ENCODE measurements at places on chromosomes 11 and 22. TPM values are rescaled to one million over a fixed set of nuclear protein-coding genes. Genes with fewer than 3 reads are reported as not detected.

DNA sequence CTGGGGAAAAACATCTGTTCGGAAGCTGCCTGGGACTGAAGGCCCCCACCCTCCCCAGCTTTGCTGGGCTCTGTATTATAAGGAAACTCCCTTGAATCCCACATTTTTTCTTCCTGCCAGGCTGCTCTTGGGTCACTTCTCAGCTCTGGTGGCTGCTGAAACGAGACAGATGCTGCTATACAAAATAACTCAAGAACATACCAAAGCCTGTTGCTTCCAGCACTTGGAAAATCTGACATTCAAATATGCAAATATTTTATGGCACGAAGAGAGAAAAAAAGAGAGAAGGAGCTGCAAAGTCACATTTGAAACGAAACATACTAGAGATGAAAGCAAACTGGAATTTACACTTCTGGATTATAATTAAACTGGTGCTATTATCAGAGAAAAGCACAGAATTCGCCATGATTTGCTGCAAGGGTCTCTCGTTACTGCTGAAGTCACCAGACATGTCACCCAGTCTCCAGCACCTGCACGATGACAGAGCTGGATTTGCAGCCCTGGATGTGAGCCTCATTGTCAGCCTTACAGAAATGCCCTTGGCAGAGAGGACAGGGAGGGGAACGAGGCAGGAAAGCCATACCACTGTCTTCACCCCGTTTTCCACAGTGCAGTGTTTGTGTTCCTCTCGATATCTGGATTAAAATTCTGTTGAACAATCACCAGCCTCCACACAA is 47.9 kb upstream of the IGSF9B start:
- DNase-seq = no peak

IPO7 gene
- total RNA-seq = 135 TPM

SLC22A12 gene
- 0.29 TPM for total RNA-seq

FBLN1 gene
- total RNA-seq = 224 TPM

GRCh38 chr11:120185706-120186455 is 25.0 kb upstream of the OAF start:
- DNase-seq = peak; percentile 12

GRCh38 chr11:94272738-94273313 is 31.6 kb upstream of the IZUMO1R start:
- DNase-seq = no peak

PRR33 gene
- not detected for total RNA-seq
